M059J (cell line): ENCODE measurements at places on chromosomes 12 and 14. TPM values are rescaled to one million over a fixed set of nuclear protein-coding genes. Genes with fewer than 3 reads are reported as not detected.

Gene C12orf54
- total RNA-seq: not detected in 2 replicates

DNA sequence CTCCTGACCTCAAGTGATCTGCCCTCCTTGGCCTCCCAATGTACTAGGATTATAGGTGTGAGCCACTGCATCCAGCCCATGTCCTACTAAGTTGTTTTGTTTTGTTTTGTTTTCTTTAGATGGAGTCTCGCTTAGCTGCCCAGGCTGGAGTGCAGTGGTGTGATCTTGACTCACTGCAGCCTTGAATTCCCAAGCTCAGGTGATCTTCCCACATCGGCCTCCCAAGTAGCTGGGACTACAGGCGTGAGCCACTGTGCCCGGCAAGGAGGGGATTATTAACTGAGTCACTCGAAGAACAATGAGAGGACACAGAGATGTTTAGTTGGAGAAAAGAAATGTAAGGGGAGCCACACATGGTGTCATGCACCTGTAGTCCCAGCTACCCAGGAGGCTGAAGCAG is 18.0 kb upstream of the ERBB3 start:
- DNase-seq: peak; percentile 38

Gene CD69
- 1.2 TPM in 2 replicates for total RNA-seq

DNA sequence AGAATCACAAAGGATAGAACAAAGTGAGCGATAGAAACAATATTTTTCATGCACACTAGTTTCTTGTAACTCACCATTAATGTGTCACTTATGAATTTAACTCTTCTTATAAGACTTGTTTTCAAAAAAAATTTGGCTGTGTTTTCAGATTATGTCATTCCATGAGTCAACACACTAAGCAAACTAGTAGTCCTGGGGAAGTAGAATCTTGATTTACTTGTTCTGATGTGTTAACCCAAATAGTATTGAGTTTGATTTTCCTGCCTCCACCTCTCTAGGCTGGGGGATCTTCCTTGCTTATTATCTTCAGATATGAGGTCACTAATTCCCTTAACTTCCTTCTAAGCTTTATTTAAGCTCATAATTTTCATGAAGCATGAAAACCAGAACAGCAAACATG is 151.0 kb upstream of the SEL1L start:
- no peak for DNase-seq

DNA sequence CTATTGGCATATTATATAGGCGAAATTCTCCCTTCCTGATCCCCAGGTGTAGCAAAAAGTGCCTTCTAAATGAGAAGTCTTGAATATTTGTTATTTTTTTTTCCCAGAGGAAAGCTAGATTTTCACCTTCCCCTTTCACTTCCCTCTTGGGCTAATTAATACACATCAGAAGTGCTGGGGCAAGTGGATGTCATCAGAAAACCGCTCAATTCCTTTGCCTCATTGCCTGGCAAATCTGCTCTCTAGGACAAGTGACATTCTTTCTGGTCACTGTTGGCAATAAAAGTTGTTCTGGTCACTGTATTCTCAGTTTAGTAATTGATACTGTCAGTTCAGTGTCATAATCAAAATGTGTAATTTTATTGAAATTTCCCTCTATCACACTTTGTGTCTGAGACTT is 174.5 kb downstream of the ETNK1 start:
- no peak for DNase-seq

DNA sequence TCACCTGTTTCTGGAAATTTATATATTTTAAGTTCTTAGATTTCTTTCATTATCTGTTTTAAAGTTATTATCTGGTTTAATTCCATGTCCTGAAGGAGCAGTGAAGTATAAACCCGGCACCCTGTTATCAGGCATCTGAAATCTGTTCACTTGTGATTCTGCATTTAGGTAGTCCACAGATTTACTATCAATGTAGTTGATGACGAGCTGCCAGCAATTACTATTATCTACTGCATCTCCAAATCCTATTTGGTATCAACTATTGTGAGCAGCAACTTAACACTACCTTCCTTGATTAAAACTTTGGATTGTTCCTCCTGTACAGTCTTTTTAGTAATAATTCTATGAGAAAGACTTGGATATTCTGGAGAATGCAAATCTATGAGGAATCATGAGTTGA is 36.1 kb downstream of the PRORP start:
- no peak for DNase-seq

DNA sequence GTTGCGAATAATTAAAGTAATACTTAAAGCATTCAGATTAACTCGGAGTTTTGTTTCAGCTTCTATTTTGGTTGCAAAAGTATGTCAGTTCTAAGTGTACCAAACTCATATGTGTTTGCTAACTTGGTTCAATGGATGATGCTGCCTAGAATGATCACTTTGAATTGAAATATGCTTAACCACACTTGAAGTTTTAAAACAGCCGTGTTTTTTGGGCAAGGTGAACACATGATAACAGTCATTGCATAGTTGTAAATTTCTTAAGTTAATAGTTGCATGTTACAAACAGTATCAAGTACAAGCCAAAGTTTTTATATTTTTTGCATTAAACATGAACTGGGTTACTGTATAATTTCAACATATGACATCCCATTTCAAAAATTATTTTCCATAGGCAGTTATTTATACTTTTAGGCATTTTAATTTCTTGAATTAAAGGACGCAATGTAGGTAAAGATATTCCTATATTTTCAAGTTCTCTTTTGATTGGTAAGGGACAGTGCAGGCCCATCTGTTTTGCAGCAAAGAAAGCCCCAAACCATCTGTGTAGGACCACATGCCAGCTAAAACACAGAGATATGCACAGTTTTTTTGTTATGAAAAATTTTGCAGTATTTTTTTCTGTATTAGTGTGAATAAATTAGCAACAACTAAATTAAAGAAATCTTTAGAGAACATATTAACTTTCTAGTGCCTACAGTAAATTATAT is 575.5 kb downstream of the PRKD1 start:
- DNase-seq: no peak

Gene RASAL1
- total RNA-seq: not detected in 2 replicates

Gene OVCH1
- total RNA-seq: not detected in 2 replicates

DNA sequence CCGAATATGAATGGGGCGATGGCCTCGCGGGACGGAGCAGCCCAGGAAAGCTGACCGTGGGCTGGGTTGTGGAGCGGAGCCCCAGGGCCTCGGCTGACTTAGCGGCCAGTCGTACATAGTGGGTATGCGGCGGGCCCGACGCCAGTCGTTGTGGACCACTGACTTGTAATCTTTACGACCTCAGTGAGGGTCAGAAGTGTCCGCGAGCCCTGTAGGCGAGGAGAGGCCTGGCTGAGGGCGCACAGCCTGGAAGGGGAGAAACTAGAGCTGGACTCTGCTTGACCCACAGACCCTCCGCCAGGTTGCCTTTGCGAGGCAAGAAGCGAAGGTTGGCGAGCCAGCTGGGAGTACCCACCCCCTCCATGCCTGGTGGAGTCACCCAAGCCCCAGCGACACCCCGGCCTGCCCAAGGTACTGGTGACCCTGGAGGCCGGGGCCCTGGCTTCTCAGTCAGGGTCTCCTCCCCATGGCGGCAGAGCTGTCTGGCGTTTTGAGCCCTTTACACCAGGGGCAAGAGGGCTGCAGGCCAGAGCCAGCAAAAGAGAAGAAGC is 15.6 kb upstream of the DYNC1H1 start:
- no peak for DNase-seq

Gene TMEM132D
- total RNA-seq: 0.05 TPM in 1 of 2 replicates, not detected in the other

GRCh38 chr12:113347107-113347506 is 11.3 kb upstream of the PLBD2 start:
- DNase-seq: no peak

Gene KRT6A
- not detected in 2 replicates for total RNA-seq

Gene OAS2
- 275 and 362 TPM in 2 replicates for total RNA-seq

DNA sequence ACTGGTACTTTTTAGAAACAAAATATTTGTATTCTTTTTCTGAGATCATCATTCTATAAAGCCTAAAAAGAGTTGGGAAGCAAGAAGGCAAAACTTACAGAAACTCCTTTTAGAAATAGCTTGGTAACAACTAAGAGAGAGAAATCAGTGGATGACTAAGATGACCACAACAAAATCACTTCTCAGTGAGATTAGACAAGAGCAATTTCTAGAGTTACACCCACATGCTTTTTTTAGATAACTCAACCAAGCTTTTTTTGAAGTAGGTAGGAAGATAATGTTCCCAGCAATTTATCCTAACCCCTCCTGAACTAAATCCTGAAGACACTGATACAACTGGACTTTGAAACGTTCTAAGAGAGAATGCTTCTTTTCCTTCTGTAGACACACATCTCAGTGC is 576.4 kb downstream of the SLC6A15 start:
- no peak for DNase-seq

DNA sequence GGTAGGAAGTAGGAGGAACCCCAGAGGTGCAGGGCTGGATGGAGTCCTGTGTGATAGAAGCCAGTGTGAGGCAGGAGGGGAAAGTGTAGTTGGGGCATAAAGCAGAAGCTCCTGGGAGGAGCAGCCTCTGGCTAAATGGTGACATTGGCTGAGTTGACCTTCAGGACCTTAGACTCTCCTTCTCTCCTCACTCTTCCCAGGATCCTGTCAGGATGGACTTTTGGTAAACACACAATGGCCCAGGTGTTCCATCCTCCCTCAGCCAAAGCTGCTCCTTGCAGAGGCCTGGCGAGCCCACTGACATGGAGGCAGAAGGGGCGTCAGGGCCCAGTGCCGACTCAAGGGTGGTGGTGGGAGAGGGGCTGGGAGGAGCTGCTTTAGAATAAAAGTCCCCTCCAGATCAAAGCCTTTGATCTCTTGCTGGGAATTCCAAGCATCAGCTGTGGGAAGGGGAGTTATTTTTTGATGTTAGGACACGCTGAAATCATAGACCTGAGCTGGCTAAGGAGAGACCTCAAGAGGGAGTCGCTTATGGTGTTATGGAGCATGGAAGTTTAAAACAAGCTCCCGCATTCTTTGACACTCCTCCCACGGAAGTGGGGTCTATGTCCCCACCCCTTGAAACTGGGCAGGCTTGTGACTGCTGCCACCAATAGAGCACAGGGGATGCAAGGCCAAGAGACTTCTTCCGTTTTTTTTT is 44.1 kb downstream of the SMIM41 start:
- no peak for DNase-seq
